ENCODE measurements at places on chromosomes 3 and 15. TPM values are rescaled to one million over a fixed set of nuclear protein-coding genes. Genes with fewer than 3 reads are reported as not detected.

The PPP1R14D gene
- not detected for total RNA-seq

The SPATA16 gene
- not detected for total RNA-seq

The LRRIQ4 gene
- total RNA-seq, result 0.17 TPM

The DNASE1L3 gene
- total RNA-seq, result not detected

The ITIH1 gene
- total RNA-seq, result not detected

The INSYN1 gene
- total RNA-seq, result not detected

The CCDC174 gene
- total RNA-seq, result 15.3 TPM

The ELP6 gene
- 49.7 TPM for total RNA-seq

Measured in activated CD8-positive, alpha-beta memory T cell treated with anti-CD3 and anti-CD28 coated beads for 36 hours (primary cell).